ENCODE measurements at places on chromosomes 2 and 18.

DNA sequence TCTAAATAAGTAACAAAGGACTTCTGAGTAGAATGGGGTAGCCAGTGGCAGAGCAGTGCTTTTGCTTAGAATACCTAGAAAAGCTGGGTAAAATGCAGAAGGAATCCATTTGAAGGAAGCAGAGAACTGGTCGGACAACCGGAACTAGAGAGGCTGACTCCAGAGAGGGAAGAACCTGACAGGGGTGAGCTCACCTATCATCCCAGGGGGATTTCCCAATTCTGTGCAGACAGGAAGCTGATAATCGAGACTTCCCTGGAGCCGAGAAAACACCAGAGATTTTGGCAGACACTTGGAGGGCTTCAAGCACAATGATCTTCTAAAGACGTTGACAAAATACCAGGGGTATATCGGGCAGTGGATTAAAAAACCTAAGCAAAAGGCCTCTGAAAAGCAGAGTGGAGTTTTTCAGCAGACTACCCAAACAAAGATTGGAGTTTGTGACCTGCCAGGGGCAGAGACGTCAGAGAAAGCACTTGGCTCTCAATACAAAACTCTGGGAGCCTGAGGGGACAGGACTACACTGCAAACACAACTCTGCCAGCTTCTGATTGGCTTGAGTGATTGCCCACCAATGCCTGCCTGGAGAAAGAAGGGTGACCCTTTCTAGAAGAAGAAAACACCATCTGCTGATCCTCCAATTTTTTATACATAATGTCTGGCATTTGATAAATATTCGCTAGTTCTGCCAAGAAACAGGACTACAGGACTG is 67.5 kb upstream of the TTN start:
- no peak for DNase-seq

GRCh38 chr2:129798301-129798581 is 181.2 kb upstream of the RAB6C start:
- no peak for DNase-seq

- DNase-seq, result no peak
Observed at GRCh38 chr2:69565431-69565839, 78.1 kb downstream of the AAK1 start.

DNA sequence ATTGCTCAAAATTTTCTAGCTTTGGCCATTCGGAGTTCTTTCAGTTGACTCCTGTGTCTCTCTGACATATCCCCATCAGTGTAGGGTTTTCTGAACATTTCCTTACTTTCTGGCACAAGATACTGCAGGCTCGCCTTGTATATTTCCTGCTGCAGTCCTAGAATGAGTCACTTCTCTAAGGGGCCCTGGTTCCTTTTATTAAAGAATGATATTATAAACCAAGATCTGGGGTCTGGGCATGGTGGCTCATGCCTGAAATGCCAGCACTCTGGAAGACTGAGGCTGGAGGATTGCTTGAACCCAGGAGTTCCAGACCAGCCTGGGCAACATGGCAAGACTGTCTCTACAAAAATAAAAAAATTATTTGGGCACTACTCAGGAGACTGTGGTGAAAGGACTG is 3.0 kb upstream of the RPL37A start:
- no peak for DNase-seq

- DNase-seq, result no peak
Observed at GRCh38 chr2:240651185-240651584, 25.9 kb downstream of the GPR35 start.

DNA sequence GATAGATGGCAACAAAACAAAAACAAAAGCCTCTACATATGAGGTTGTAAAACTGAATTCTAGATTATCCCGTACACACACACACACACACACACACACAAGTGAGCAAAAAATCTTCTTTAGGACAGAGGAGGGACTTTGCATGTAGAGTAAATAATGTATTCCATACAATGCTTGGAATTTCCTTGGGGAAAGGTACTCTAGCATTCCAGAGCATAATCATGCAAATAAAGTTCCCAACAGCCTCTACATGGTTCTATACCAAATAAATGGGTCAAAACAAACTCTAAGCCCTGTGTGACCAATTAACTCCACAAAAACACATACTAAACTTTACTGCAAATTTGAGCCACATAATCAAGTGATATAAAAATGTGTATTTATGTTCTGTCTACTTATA is 191.4 kb downstream of the RBM43 start:
- no peak for DNase-seq

DNA sequence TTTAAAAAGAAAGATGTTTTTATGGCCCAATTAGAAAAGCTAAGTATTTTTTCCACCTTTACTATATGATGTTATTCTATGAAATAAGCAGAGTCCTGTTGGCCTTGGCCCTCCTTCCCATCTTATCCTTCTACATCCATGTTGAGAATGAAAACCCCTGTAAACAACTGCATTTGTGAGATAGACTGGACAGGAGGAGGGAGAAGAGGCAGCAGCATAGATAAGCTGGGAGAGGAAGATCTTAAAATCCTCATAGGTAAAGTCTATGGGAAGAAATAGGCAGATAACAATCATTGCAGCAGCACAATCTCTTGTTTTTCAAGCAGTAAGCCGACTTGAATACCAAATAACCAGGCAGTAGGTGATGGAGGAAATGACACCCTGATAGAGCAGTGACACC is 207.6 kb upstream of the PARD3B start:
- no peak for DNase-seq

- DNase-seq, result no peak
Observed at GRCh38 chr2:237359894-237360780, 53.8 kb downstream of the COL6A3 start.

- DNase-seq, result no peak
Observed at GRCh38 chr2:182745061-182745460, 29.0 kb downstream of the DNAJC10 start.

DNA sequence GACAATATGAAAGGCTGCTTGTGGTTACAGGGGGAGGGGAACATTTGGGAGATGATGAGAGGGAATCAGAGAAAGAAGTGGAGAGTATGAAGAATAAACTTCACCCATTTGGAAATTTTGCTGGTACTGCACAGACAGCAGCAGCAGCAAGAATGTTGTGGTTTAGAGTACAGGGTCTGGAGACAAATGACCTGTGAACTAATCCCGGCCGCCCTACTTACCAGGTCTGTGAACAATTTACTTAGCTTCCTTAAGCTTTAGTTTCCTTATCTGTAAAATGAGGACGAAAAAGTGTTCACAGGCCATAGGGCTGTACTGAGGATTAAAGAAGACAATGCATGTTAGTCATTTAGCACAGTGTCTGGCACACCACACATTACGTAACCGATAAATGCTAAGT is 685.4 kb upstream of the CELF4 start:
- no peak for DNase-seq

GRCh38 chr18:46098616-46098933 is 479 bp upstream of the ATP5F1A start:
- no peak for DNase-seq

DNA sequence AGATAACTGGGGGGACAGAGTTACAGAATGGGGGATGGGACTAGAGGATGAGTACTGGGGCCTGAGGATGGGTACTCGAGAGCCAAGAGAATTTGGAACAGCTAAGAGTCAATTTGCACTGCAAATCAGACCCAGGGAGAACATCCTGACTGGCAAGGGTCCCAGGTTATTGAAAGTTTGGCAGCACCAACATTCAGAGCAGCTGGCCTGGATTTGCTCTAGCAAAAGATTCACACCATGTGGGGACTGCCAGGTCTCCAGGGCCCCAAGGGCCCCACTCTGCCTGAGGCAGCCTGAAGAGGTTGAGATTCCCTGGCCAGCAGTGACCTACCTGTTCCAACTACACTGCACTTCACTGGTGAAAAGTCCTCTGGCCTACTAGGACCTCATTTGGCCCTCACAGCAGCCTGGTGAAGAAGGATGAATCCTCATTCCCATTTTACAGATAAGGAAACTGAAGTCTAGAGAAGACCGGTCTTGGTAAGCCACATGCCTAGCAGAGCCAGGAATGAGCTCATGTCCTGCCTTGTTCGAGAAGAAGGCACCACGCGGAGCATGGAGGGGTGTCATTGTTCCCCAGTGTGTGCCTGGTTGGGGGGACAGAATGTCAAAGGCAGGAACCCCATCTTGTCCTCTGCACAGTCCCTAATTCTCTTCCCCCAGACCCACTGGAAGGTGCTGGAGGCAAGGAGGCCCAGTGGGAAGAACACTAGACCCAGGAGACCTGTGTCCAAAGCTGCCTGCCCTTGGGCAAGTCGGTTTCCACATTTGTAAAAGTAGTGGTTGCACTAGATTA is 258.6 kb downstream of the TNS1 start:
- DNase-seq, result no peak

DNA sequence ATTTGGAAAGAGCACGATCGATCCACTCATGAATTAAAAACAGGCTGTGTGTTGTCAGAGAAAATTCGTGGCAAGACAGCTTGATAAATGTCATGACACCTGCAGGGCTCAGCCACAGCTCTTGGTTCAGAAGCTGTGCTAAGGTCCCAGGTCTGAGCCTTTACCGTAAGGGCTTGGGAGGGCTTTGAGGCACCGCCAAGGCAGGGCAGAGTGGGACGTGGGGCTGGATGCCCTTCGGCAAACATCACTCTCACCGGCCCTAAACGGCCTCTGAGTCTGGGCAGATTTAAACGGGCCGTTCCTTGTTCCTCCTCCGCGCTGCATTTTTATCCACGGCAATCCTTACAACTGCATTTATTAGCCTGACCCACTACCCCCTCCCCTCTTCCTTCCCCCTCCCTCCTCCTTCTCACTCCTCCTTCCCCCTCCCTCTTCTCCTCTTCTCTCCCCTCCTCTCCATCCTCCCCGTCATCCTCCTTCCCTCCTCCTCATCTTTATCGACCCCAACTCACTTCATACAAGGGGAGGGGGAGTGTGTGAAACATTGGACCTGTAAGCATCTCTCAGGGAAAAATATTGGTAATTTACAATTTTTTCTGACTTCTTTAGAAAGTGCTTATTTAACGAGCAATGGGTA is 33.9 kb downstream of the MBP start:
- DNase-seq, result no peak

- DNase-seq, result no peak
Observed at GRCh38 chr18:49067071-49067470, 116.3 kb upstream of the SMAD7 start.

DNA sequence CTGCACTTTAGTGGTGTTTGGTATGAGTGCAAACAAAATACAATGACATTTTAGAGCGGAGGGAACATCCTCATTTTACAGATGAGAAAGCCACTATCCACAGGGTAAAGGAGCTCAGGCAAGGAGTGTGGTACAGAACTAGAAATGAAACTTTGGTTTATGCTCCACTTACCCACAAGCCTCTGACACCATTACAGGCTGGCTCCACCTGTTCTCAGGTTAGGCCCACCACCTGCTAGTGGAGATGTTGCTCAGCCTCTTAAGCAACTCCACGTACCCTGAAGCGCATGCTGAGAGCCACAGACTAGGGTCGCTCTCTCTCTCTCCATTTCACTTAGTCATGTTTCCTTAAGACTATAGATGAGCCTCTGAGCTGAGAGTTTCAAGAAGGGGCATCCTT is 130.0 kb downstream of the MBD2 start:
- no peak for DNase-seq

DNA sequence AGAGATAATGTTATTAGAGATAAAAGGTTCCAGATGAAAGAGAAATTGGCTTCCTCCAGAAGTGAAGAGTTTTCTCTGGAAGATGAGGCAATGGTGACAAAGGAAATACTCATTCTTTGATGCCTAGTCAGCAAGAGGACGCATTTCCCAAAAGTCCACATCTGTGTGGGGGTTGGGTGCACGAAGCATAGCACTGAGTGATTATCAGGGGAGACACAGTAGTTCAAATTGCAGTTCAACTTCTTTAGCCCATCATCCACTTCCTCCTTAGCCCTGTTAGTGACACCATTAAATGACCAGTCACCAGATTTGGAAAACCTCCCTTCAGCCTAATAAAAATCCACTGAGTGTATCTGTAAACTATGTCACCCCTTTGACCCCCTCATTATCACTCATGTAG is 80.9 kb upstream of the PHLPP1 start:
- no peak for DNase-seq

- no peak for DNase-seq
Observed at GRCh38 chr2:236170590-236171165, 2.5 kb upstream of the GBX2 start.
